Right lobe of liver (tissue), 6 donors: ENCODE measurements at places on chromosomes 6 and 20. TPM values are rescaled to one million over a fixed set of nuclear protein-coding genes. Genes with fewer than 3 reads are reported as not detected.

GRCh38 chr20:53322651-53323050 lies 271.0 kb downstream of the ZNF217 start:
- no peak for DNase-seq

DNA sequence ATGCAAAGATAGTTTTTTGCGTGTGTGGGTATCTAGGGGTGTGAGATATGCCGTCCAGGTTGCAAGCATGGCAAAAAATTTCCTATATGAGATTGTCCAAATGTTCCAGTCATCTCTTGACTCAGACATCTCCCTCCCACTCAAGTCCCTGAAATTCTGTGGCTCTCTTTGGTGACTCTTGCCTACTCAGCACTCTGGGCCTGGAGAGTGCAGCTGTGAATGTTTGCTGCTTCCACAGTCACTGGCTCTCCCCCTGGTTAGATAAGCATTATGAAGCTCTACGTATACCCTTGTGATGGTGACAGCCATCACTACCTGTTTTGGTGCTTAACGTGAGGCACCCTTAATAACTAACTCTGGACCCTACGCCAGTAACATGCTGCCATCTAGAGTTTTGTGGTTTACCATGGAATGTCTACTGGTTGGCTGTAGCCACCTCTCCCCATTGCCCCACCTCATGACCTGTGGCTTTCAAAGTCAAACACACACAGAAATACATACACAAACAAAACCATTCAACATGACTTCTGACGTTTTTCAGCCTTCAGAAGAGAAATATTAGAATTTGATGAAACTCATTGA lies 621.9 kb upstream of the CITED2 start:
- DNase-seq: no peak

DNA sequence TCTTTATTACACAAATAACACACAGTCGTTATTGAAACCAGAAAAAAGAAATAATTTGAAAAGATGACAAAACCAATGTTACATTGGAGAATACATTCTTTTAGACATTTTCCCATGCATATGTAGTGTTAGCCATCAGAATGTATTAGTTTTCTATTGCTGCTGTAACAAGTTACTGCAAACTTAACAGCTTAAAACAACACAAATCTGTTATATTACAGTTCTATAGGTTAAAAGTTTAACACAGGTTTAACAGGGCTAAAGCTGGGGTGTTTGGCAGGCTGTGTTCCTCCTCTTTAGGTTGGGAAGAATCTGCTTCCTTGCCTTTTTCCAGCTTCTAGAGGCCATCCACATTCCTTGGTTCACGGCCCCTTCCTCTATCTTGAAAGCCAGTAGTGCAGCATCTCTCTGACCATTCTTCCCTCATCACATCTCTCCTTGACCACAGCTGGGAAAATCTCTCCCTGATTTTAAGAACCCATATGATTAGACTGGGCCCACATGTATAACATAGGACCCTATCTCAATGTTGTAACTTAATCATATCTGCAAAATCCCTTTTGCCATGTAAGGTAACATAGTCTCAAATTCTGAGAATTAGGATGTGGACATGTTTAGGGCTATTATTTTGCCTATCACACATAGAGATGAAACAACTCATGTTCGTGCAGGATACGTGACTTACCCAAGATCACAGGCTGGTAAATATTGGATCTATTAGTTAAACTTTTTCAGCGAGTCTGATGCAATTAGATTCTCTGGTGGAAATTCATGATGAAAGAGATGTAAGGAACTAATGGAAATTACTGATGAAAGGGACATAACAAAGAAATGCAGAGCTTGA lies 145.4 kb upstream of the TMEM170B start:
- DNase-seq: no peak

- no peak for DNase-seq
These were observed 10.0 kb downstream of the MOCS1 start for GRCh38 chr6:39924283-39924682.

DNA sequence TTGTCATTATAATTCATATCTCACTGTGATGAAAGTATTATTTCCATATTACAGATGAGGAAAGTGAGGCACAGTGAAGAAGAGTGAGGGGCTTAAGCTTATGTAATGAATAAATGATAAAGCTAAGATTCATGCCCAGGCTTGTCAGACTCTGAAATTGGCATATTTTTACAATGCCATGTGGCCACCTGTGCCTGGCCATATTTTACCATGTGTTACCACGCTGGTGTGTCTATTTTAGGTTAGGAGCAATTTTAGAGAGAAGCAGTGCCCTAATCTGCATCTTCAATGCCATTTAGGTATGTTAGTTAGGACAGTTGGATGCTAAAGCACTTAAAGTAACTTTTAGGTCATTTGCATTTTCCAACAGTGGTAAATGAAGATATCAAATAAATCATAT lies 188.0 kb upstream of the FLRT3 start:
- DNase-seq: no peak

DNA sequence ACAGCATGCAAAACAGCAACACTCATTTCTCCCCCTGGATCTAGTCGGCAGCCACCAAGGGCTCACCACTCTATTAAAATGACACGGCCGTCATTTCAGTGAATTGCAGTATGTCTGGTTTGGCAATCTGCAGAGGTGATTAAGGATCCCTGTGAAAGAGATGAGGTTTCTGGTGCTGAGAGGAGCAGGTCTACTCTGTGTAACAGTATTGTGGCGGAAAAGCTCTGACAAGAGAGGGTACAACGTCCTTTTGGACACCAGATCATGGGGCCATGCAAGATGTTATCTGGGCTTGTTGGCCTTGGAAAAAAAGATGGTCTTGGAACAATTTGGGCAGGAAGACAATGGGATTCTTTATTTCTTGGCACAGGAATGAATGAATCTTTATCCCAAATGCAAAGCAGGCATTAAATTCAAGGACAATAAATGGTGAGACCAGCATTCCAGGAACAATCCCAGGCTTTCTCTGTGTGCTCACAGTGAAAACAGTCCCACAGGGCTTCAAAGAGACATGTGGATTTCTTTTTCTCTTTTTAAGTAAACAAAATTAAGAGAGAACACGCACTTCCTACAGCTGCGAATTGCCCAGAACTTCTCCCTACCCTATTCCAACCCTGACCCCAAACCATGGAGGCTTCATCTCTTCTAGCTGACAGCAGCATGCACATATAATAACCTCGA lies 33.7 kb upstream of the ADGRF1 start:
- no peak for DNase-seq

GRCh38 chr6:10507715-10508114 lies 13.4 kb upstream of the GCNT2 start:
- DNase-seq: no peak

DNA sequence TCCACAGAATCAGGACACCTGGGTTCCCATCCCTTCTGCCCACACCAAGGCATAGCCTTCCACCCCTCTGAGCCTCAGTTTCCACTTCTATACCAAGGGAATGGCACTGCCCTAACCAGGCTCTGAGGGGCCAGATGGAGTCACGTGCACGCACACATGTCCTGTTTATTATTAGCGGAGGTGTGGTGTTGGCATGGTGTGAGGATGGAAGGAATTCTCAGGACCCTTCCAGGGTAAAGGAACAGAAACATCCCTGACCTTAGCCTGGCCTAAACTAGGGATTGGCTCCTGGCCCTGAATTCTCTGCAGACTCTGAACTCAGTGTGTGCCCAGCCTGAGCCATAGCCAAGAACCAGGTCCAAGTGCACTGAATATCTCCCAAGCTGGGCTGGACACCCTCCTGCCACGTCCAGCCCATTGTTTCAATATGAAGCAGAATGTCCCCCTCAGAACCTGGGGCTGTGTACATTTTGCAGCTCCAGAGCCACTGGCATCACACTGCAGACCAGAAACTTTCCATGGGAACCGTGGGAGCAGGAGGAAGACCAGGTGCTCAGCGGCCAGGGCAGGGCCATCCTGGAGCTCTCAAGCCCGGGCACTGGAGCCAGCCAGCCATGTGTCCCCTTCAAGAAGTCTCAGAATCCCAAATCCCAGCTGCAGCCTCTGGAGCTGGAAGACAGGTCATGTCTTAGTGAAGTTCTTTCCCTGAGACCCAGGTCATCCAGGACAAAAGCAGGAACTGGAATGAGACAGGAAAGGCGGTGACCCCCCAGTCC lies 208.4 kb downstream of the ANKRD60 start:
- no peak for DNase-seq

GRCh38 chr6:106643061-106643460 lies 13.7 kb downstream of the QRSL1 start:
- no peak for DNase-seq

- no peak for DNase-seq
These were observed 103.1 kb upstream of the DOK5 start for GRCh38 chr20:54372313-54372712.

DNA sequence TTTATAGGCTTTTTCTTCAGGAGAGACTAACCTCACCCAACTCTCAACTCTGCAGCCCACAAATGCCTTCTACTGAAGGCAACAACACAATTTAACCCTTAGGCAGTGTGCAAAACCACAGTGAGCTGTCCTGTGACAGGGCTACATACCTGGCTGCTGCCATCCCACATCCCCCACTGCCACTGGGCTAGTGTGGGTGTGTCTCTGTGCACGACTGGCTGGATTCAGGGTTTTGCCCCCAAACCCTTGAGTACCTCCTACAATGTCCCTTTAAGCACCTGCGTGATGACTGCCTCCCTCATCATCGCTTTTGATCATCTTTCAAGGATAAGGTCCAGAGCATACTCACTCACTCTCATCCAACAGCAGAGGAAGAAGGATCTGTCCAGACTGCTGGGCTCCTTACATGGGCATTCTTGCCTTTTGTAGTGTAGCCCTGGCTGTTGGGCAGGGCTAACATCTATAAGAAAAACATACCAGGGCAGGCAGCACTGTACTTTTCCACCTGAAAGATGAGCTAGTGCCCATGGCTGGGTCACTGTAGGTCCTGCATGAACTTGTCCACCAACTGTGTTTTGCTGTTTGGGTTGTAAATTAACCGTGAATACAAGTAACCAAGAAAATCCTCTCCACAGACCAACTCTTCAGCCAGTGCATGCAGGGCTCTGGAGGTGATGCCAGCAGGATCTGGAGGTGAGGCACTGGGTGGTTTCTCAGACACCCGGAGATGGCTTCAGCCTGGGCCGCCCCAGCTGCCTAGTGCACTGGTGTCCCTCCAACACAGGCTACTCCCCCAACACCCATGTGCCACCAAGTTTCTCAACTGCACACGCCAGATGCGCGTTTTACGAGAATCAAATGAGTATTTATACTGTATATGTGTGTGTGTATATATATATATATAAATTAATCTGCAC lies 45.2 kb downstream of the PLCG1 start:
- DNase-seq: no peak

DNA sequence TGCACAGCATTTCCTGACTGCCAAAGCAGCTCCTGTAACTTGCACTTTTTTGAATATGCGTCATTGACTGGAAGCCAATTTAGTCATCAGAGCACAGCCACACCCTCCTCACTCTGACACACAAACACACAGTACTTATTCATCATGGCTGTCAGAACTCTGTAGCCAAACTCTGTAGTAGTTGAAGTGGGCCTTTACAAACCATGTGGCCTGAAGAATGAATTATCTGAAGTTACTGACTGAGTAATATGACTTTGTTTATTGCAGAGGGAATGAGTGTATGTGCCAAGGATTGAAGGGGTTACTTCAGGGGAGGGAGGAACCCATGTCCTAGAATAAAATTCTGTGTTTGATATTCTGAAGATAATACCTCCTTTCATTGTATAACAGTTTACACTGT lies 102.7 kb downstream of the FIG4 start:
- DNase-seq: no peak

GRCh38 chr20:63529861-63530787 lies 7.1 kb downstream of the PTK6 start:
- no peak for DNase-seq

GRCh38 chr6:56521454-56521853 lies 121.2 kb downstream of the DST start:
- DNase-seq: no peak

DNA sequence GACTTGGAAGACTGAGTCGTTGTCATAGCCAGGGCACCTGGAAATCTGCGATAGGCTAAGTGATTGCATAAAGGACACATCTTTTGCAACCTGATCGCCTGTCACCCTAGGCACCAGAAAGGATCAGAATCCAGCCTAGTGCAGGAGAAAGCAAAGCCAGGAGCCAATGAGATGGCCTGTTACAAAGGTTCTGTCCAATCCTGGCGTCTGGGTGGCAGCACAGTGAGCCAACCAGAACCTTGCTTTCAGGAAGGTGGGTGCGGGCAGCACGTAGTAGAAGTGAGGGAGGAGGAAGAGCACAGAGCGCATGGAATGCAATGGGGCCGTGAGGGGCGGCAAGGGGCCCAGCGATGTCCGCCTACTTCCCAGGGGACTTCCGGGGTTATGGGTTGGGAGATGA lies 120.4 kb upstream of the GGTLC1 start:
- DNase-seq: no peak

GRCh38 chr6:169499848-169500247 lies 202.0 kb downstream of the WDR27 start:
- no peak for DNase-seq

- peak; percentile 82 for DNase-seq
These were observed 1.5 kb downstream of the FAM210B start for GRCh38 chr20:56360133-56360907.

GRCh38 chr6:40268614-40269013 lies 318.6 kb downstream of the LRFN2 start:
- DNase-seq: no peak

- DNase-seq: no peak
These were observed 454.6 kb upstream of the MARCKS start for GRCh38 chr6:113402544-113402943.

- DNase-seq: no peak
These were observed 59.8 kb upstream of the SIRPA start for GRCh38 chr20:1835186-1836035.

GRCh38 chr6:35049156-35049735 lies 91.9 kb downstream of the TCP11 start:
- no peak for DNase-seq

GRCh38 chr20:50026746-50027575 lies 44.2 kb downstream of the SNAI1 start:
- DNase-seq: no peak

- DNase-seq: peak; percentile 54
These were observed 635 bp upstream of the C20orf203 start for GRCh38 chr20:32674362-32674789.

- DNase-seq: no peak
These were observed 44.3 kb downstream of the ADGRB3 start for GRCh38 chr6:68679399-68679798.

DNA sequence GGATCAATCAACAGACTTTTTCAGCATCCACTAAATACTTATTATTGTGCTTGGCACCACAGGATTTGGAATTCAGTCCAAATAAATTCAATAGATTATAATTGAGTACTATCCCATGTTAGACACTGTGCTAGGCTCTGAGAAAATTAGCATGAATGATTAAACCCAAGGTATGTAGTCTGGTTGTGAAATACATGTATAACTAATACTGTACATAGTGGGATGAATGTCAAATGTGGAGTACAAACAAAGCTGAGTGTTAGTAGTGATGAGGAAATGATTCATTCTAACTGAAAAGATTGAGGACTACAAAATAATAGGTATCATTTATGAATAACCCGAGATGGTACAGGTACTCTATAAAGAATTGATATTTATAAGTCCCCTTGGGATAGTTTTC lies 111.9 kb upstream of the FLRT3 start:
- DNase-seq: no peak

CLIC5 gene
- 0.18 TPM for total RNA-seq

TNFAIP3 gene
- 8.3 TPM for total RNA-seq

MDN1 gene
- 14.5 TPM for total RNA-seq

GPR6 gene
- not detected for total RNA-seq

ORC3 gene
- 12.7 TPM for total RNA-seq

C6orf132 gene
- total RNA-seq: 0.55 TPM

FILIP1 gene
- total RNA-seq: 1.5 TPM

CD93 gene
- total RNA-seq: 15.9 TPM

EEF1A2 gene
- total RNA-seq: 0.33 TPM

SNX21 gene
- 21.8 TPM for total RNA-seq

GABRR1 gene
- not detected for total RNA-seq

PEX6 gene
- 22.3 TPM for total RNA-seq

SUMO4 gene
- 0.49 TPM for total RNA-seq

RHAG gene
- total RNA-seq: 0.18 TPM
